Stimulated activated effector memory CD8-positive, alpha-beta T cell treated with anti-CD3 and anti-CD28 coated beads, Interleukin-12 subunit alpha, Interleukin-12 subunit beta, amount 100 ng/mL, for 72 hours (primary cell): ENCODE measurements at places on chromosomes 3 and 15.

DNA sequence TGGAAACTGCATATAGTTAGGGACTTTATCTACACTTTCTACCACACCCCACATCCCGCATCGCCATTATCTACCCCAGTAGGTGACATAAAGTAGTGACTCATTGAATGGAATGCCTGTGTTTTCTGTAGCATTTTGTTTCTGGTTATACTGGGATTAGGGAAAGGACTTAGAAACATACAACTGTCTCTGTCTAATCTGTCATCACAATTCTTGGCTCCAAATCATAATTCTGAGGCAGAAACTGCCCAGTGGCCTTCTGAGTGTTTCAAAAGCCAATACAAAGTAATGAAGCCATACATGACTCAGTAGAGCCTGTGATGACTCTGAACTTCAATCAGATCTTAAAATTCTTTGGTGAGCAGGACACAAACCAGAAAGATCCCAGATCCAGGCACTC is 115.7 kb upstream of the CHRM5 start:
- no peak for DNase-seq

GRCh38 chr15:28985316-28985645 is 99.5 kb downstream of the APBA2 start:
- no peak for DNase-seq

GRCh38 chr3:37130984-37131859 is 43.2 kb downstream of the LRRFIP2 start:
- no peak for DNase-seq

DNA sequence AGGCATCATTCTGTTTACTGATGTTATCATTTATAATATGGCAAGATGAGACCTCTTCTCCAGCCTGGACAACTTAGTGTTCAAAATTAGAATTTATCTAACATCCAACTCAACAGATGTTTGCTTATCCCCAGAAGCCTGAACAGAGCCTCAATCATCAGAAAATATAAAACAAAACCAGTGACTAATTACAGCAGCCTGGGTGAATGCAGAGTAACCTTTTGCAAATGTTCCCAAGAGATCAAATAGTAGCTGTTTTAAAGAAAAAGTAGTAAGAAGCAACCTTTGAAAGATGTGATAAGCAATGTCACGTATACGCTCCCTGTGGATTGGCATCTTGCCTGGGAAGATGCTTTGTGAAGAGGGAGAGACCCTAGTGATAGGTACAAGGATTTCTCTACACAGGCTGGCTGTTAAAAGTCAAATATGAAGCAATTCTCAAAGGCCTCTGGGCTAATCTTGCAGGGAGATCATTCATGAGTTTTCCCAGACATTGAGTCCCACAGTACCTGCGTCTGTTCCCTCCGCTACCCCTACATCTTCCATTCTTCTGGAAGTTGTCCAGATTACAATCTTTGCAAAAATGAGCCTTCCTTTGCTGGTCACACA is 39.3 kb upstream of the PRICKLE2 start:
- no peak for DNase-seq

GRCh38 chr3:134630506-134630905 is 20.3 kb downstream of the KY start:
- DNase-seq, result no peak

DNA sequence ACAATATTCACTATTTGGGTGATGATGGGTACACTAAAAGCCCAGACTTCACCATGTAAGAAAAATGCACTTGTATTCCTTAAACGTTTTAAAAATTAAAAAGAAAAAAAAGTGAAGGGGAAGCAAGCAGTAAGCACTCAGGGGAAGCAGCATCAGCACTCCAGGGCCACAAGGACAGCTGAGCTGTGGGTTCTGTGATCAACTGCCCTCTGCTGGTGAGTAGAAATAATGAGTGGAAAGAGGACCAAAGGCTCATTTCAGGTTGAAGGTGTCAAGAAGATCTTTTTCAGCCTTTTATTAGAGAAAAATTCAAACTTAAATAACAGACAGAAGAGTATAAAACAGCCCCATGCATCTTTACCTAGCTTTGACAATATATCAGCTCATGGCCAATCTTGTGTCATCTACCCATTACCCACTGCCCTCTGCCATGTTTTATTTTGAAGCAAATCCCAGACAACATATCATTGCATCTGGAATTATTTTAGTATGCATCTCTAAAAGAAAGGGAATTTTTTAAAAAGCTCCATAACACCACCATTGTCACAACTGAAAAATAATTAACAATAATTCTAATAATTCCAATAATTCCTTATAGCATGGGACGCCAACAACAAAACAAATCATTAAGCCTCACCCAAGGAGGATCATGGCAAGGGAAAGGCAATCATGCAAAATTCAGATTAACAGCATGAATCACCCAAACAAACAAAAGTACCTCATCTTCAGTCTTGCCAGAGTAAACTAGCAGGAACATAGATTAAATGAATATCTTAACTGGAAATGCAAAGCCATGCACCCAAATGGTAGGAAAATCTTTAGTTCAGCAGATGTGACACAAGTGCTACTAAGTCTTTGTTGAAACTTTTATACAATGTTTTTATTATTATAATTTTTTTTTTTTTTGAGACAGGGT is 42.5 kb downstream of the TAMM41 start:
- no peak for DNase-seq

- DNase-seq, result no peak
Measured at GRCh38 chr15:43330780-43331087, 361 bp upstream of the LCMT2 start.

DNA sequence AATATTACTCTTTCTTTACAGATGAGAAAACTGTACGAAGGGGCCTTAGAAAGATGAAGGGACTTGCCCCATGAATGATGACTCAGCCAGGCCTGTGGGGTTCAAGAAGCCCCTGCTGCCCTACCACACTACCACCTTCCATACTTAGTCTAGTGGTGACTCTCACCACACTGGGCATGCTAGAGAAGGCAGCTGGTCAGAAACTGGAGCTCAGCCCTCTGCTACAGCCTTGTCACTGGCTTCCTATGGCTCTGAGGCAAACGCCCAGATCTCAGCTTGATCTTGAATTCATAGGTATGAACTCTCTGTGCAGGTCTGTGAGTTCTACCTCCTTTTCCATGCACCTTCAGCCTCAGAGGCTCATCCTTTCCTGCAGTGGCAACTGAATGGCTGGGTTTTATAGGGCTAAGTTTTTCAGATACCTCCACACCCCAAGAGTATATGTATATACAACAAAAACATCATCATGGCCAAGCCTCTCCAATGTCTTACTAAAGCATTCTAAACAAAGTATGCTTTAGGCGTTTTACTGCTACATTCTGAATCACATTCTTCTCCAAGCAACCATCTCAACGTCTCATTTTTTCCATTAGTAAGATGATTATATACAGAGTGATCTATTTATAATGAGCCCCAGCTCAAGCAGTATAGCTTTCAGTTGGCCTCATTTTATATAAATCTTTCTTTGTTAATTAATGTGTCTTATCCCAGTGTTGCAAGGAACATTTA is 234.1 kb downstream of the GREM1 start:
- no peak for DNase-seq

DNA sequence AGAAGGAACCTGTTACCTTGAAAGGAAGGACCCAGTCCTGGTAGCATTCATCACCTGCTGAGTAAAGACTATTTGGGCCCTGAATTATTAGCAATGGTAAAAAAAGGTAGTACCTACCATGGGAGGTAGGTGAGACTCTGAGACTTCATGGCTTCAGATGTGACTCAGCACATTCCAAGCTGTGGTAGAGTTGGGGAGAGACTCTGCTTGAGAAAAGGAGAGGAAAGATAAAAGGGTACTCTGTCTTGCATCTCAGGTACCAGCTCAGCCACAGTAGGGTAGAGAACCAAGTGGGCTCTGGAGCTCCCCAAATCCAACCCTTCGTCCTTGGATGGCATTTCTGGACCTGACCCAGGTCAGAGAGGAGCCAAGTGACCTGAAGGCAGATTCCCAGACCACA is 430.4 kb downstream of the TBL1XR1 start:
- no peak for DNase-seq

- no peak for DNase-seq
Measured at GRCh38 chr3:187667526-187667925, 2.7 kb downstream of the SST start.

DNA sequence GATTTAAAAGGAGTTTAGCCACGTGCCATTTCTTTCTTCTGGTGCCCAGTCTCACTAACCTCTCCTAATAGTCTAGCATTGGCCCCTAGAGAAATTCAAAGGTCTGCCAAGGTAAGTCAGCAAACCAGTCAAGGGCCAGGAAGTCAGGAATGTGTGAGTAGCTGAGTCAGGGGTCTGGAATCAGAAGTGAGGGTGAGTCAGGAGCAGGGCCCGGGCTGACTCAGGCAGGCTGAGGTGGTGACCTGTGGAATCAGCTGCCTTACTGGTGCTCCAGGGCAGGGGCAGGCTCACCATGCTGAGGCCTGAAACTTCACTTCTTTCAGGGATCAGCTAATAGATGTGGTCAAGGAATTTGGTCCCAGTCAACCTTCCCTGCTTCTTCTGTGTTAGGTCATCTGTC is 105.8 kb upstream of the MYZAP start:
- DNase-seq, result no peak

GRCh38 chr15:64781299-64781698 is 5.9 kb upstream of the RBPMS2 start:
- no peak for DNase-seq

DNA sequence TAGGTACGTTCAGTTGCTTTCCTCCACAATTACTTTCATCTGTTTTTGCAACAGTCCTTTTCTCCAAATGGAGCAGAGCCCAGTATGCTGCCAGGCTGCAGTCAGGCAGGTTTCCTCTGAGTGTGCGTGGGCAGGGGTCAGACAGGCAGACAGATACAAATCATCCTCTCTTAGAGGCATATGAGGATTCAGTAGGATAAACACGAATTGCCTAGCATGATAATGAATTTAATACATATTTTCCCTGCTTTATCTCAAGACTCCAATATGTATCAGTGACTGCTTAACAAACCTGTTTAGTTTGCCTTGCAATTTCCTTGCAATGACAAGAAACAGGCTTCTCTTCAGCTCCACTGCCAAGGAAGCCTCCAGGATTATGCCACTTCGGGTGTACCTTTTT is 140.7 kb upstream of the NR2E3 start:
- no peak for DNase-seq

- no peak for DNase-seq
Measured at GRCh38 chr3:140736863-140737460, 59.1 kb downstream of the TRIM42 start.

DNA sequence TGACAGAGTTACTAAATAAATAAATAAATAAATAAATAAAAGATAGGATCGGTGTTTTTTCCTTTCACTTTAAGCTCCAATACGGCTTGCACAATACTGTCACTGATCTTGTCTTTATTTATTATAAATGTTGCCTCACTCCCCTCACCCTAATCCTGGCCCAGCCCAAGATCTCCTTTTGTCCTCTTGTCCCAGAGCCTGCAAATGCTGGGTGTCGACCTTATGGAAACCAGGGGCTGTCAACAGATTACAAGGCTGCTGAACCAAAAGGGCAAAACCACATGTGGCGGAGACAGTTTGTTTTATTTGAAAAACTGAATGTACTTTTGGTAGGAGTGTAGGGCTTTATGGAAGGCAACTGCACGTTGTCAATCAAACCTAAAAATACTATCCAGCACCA is 75.9 kb downstream of the RFTN1 start:
- no peak for DNase-seq

GRCh38 chr15:26893351-26894065 is 26.6 kb downstream of the GABRA5 start:
- no peak for DNase-seq

GRCh38 chr15:56411122-56411749 is 46.0 kb downstream of the TEX9 start:
- no peak for DNase-seq

GRCh38 chr3:45793482-45794176 is 2.7 kb downstream of the SLC6A20 start:
- no peak for DNase-seq

- no peak for DNase-seq
Measured at GRCh38 chr3:28746990-28747389, 398.4 kb upstream of the AZI2 start.

DNA sequence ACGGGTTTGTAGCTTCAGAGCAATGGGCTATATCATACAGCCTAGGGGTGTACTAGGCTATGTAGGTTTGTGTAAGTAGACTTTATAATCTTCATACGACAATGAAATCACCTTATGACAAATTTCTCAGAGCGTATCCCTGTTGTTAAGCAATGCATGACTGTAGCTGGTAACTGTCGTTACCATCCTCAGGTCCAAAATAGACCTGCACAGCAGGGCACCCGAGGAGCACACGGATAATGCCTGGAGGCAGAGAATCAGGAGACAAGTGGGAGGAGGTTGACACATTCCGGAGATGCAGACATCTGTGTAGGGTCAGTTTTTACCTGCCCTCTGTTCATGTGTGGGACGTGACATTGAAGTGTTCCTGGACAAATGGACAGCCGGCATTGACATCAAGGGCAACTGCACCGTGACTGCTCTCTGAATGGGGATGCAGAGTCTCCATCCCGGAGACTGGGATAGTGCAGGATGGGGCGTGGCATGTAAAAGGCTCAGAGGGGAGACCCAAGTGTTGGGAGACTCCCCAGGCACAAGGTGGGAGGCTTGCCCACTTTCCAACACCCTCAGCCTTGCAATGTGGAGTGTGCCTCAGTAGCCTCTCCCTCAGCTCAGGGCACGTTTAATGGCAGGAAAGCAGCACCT is 45.9 kb upstream of the PGPEP1L start:
- DNase-seq, result no peak

DNA sequence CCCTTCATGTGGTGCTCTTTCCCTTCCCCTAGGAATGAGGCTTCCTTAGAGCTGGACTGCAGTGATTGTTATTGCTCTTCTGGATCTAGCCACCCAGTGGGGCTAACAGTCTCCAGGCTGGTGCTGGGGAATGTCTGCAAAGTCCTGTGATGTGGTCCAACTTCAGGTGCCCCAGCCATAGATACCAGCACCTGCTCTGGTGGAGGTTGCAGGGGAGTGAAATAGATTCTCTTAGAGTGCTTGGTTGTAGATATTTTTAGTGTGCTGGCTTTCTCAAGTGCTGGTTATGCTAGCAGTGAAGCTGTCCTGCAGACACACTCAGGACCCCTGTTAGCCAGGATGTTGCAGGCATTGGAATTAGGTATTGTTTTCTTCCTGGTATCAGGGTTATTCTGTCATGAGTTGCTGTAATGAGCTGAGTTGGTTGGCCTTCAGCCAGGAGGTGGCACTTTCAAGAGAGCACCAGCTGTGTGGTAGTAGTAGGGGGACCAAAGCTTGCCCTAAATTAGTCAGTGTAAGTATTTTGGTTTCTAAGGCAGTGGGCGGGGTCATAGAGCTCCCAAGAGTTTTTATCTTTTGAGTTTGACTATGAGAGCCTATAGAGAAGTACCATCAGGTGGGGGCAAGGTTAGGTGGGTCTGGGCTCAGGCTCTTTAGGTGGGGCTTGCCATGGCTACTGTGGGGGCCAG is 317.5 kb upstream of the SGO1 start:
- DNase-seq, result no peak

GRCh38 chr15:28030801-28031200 is 68.3 kb downstream of the OCA2 start:
- no peak for DNase-seq

DNA sequence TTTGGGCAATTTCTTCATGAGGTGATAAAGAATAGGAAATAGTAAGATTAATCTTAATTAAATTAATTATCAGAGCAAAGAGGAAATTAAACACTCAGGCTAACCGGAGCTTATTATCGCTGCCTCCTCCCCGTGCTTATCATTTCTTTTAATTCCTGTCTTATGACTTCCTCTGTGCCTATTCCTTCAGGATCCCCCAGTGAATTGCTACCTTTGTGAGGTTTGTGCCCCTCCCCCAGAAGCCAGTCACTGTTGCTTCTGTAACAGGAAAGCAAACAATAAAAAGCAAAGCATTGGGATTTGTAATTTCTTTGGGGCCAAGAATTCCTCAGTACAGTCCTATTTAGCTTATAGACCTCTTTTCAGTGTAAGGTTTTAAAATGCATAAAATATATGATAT is 164.5 kb downstream of the CADPS start:
- DNase-seq, result no peak
